Cortex of kidney (tissue), 1 donor: ENCODE measurements at places on chromosomes 13 and 19.

GRCh38 chr13:73935991-73936390, 198.2 kb downstream of the KLF12 start:
- DNase-seq, result no peak

DNA sequence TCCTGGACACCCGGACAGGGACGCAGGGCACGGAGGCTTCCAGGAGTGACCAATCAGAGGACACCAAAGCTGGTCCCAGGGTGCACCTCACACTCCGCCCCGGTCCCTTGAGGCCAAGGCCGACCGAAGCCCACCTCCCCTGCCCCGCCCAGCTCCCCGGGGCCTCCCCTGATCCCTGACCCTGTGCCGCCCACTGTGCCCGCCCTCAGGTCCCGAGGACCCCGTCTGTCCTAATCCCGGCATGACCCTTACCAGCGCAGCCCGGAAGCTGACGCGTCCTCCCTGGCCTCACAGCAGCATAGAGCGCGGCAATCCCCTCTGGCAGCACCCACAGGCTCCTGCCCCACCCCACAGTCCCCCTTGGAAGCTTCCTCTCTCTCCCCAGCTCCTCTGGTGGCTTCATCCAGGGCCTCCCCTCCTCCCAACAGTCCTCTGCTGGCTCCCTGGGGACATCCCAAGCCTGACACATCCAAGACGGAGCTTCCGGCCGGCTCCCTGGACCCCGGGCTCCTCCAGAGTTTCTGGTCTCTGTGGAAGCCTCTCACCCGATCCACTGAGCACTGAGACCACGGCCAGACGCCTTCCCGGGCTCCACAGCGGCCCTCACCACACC, 7.4 kb upstream of the CDC34 start:
- DNase-seq, result no peak

GRCh38 chr13:111007209-111007608, 92.3 kb upstream of the ANKRD10 start:
- DNase-seq, result no peak

DNA sequence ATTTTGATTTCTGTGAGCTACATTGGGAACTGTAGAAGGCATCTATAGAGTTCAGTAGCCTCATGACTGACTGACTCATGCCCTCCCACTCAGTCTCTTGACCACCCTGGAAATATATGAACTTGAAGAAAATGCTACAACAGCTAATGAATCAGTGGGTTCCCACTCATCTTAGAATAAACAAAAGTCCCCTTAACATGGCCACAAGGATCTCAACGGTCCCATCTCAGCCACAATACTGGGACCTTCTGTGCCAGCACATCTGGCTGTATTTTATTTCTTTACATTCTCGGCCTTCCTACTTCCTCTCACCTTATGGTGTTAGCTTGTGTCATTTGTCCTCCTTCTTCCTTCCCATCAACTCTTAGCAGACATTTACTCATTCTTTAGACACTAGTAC, 619.8 kb downstream of the DCT start:
- no peak for DNase-seq

- no peak for DNase-seq
Measured at GRCh38 chr13:113374511-113375175, 10.7 kb upstream of the GRTP1 start.

DNA sequence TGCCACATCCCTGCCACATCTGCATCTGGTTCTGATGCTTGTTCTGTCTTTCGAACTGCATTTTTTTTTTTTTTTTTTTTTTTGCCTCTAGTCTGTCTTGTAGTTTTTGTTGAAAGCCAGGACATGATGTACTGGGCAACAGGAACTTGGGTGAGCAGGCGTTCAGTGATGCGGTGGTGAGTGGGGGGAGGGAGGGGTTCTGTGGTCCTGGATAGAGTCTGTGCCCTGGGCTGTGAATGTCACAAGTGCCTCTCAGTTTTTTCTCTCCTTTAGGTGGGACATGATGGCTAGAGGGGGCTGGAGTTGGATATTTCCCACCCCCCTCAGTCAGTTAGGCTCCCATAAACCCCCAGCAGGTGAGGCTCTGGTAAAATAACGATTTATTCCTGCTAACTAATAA, 3.5 kb downstream of the CEACAM4 start:
- no peak for DNase-seq

GRCh38 chr13:64553411-64554129, 2676.6 kb downstream of the PCDH9 start:
- DNase-seq, result no peak

DNA sequence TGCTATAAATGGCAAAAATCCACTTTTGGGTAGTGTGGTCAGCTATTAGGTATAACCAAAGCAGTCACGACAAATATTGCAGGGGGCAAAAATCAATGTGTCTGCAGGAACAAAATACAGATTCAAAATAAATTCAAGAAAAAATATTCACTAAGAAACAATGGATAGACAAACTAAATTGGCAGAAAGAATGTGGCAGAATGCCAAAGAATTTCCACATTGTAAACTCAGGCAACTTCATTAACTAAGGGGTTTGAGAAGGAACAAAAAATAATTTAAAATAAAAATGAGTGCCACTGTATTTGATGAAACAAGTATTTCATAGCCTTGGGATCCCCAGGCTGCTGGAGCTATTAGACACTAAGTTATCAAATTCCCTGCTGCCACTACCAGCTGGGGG, 193.1 kb downstream of the VWA8 start:
- no peak for DNase-seq

DNA sequence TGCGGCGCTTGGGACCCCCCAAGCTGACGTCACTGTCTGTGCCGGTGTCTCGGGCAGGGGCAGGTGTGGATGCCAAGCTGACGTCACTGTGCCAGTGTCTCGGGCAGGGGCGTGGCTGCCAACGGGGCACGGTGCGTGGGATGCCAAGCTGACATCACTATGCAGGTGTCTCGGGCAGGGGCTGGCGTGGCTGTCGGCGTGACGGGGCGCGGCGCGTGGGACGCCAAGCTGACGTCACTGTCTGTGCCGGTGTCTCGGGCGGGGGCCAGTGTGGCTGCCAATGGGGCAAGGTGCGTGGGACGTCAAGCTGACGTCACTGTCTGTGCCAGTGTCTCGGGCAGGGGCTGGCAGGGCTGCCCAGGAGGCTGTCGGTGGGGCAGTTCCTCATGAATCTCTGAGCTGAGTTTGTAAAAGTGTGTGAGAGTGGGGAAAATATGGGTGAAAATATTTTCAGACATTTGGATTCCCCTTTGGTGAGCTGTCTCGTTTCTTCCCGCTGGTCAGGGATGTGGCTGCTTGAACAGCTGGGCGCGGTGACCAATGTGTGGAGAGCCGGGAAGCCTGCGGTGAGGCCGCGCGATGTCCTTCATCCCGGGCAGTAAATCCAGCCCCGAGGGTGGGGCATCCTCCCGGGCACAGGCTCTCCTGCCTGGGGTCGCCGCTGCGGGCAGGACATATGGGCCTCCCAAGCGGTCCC, 25.2 kb downstream of the MCF2L start:
- DNase-seq, result no peak

DNA sequence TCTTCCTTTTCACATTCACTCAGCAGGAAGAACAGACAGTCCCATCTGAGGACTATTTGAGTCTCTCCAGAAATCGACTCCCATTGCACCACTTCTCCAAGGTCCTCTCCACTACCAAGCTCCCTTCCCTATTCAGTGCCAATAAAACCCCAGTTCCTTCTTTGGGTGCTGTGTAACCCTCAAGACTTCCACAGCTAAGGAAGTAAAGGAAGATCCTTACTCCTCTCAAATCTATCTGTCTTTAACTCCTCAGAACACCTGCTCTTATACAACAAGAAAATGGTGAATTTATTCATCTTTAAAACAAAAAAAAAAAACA, 29.2 kb upstream of the TM9SF2 start:
- DNase-seq, result no peak

DNA sequence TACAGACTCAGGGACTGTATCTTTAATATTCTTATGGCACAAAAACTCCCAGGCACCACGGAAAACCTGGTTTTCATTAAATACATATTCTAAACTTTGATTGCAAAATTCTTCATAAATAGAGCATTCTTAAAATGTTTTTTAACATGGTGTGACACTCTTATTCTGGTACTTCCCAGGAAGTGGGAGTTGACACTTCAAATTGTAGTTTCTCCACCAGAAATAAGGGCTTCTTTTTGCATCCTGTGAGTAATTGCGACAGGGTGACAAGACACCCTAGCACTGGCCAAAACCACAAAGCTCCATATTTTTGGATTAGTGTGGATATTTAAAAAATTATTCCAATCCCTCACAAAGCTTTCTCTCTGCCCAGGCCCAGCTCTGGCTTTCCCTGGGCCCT, 43.6 kb upstream of the MTIF3 start:
- DNase-seq, result no peak

- DNase-seq, result no peak
Measured at GRCh38 chr19:13717194-13717643, 47.1 kb upstream of the MRI1 start.

GRCh38 chr19:1038978-1039645, 795 bp upstream of the ABCA7 start:
- no peak for DNase-seq

GRCh38 chr13:34247596-34247995, 429.6 kb downstream of the RFC3 start:
- DNase-seq, result no peak

GRCh38 chr19:32238076-32238475, 107.3 kb upstream of the ZNF507 start:
- DNase-seq, result no peak

DNA sequence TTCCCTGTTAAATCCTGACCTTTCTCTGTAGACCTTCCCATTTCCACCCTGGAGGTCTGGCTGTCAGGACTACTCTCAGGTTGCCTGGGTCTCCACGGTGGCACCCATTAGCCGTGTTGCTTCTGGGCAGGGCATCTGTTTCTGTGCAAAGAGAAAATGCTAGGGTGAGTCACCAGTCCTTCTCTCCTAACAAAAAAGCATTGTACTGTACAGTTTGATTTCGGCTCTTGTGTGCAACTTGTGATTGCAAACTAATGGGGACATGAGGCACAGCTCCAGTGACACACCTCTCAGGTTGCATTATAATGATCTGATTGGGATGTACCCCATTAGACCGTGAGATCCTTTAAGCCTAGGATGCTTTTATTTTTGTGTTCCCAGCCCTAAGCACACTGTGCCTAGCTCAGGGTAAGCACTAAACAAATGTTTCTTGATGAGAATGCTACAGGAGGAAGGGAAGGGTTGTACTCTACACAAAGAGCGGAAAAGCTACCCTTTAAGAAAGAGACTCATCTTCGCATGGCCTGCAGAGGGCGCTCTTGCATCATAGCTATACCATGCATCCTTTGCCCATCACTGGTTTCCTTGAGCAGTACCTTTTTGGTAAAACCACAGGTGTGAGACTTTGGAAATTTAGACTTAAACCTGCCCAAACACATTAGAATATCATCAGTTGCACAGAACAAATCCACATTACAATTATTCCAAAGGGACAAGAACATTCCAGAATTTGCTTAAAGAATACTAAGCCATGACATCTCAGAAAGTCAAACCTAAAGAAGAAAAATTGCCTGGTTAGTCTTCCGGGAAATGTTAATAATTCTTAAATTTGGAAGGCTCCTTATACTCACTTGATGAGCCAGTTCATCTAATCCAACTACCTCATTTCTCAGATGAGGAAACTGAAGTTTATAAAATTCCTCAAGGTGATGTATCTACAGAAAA, 20.3 kb upstream of the TRIM13 start:
- no peak for DNase-seq

DNA sequence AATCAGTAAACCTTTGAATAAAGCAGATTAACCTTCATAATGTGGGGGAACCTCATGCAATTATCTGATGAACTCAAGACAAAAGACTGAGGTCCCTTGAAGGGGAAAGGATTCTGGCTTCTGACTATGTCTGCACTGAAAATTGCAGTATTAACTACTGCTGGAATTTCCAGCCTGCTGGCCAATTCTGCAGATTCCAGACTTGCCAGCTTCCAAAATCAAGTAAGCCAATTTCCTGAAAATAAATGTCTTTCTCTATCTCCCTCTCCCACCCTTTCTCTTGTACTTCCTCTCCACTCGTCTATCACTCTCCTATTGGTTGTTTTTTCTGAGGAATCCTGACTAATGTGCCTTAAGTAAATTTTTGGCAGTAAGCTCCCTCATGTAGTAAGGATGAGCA, 1479.9 kb upstream of the PRR20A start:
- no peak for DNase-seq

GRCh38 chr13:52787235-52787634, 47.6 kb upstream of the CNMD start:
- no peak for DNase-seq

GRCh38 chr13:28406733-28407266, 88.1 kb downstream of the FLT1 start:
- DNase-seq, result no peak

- no peak for DNase-seq
Measured at GRCh38 chr19:3075605-3076431, 13.5 kb upstream of the TLE5 start.

- DNase-seq, result no peak
Measured at GRCh38 chr19:45403272-45403671, 1.6 kb downstream of the PPP1R13L start.

DNA sequence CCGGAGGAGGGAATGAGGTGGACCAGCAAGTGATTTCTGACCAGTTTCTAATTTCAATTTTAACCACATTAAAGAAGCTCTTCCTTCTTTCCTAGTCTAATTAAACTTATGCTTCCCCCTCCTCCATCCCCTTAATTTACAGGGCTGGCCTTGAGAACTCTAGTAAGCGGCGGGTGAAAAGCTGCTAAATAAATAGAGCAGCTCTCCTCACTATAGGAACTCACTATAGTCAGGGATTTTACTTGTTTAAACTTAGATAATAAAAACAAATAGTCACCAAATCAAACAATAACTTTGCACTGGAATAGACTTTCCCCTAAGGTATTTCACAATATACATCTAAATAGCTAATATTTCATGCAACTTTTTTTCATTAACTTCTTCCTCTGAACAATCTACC, 1838.2 kb upstream of the PRR20A start:
- no peak for DNase-seq

GRCh38 chr19:35034588-35035382, 4.5 kb downstream of the SCN1B start:
- no peak for DNase-seq

- no peak for DNase-seq
Measured at GRCh38 chr13:29021311-29021710, 201.2 kb downstream of the MTUS2 start.

DNA sequence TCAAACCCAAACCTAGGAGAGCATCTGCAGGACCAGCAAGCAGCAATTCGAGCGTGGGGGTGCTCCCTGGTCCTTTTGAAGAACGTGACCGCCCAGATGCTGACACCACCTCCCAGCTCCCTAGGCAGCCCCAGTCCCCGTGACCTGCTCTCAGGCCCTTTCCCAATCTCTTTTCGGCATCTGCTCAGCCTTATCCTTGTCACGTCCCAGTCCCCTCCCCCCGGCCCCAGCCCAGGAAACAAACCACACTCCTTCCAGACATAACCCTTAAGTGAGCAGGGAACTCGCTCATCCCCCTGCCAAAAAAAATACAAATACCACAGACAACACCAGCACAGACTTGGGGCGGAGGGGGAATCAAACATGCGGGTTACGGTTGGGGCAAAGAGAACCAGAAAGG, 3.3 kb downstream of the MLLT1 start:
- no peak for DNase-seq

DNA sequence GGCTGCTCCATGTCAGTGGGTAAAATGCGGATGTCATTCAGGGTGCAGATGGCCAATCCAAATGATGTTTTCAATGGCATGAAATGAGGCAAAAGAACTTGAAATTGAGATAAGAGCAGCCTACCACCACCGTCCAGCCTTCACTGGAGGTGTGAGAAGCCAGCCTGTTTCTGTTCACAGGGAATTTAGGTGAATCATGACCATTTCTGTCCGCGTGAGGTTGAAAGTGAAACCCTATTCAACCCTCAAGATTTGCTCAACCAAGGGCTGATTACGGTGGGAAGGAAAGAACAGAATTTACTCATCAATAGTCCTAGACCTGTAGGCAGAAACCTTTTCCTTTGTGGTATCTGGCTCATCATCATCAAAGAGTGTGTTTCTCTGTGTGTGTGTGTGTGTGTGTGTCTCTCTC, 370.7 kb downstream of the COG6 start:
- DNase-seq, result no peak
